ENCODE measurements at places on chromosomes 1 and 21.

DNA sequence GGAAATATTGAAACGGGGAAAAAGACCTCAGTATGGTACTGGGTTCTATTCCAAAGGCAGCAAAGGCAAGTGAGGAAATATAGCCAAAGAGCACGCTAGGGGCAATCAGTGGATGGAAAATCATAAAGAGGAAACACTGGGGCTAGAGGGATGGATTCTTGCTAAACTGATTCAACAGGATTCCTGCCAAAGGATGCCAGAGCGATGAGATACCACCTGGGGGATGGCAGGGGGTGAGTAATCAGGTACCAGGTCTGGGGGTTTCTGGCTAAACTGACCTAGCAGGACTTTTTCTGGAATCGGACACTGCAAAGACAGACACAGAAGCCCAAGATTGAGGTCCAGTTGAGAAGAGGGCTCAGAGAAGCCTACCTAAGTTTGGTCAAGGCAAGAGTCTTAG is 6.7 kb downstream of the CHI3L2 start:
- H3K27me3 ChIP-seq = no peaks in the 10 kb centered on the region
- H3K36me3 ChIP-seq = no peaks in the 10 kb centered on the region
- no peak overlapping the region for H3K27ac ChIP-seq
- DNase-seq = no peak
- H3K4me3 ChIP-seq = no peak overlapping the region

DNA sequence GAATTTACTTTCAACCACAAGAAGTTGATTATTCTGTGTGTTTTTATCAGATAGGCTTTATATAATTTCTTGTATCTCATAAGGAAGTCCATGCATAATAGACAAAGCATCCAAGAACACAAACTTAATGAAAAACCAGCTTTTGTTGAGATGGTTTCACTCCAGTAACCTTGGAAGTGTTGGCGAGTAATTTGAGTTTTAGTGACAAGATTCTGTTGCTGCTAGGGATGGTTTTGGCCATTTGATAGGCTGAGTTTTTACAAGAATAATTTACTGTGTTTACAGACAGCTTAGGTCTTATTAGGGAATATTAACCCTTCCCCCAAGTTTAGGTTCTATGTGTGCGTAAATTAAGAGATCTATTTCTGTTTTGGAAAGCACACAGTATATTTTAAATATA is 513.6 kb downstream of the USP25 start:
- no peaks in the 10 kb centered on the region for H3K36me3 ChIP-seq
- H3K4me1 ChIP-seq = no peaks in the 10 kb centered on the region
- no peak overlapping the region for H3K4me3 ChIP-seq
- no peaks in the 10 kb centered on the region for H3K27me3 ChIP-seq
- DNase-seq = no peak

GRCh38 chr1:47843059-47843458 is 154.1 kb downstream of the TRABD2B start:
- no peak overlapping the region for H3K27ac ChIP-seq
- DNase-seq = no peak
- no peak overlapping the region for H3K4me3 ChIP-seq

GRCh38 chr1:35945327-35945726 is 14.4 kb downstream of the AGO3 start:
- H3K4me1 ChIP-seq = peaks cover 8% of the 10 kb centered on the region
- DNase-seq = no peak
- H3K36me3 ChIP-seq = peaks cover 4% of the 10 kb centered on the region
- no peak overlapping the region for H3K4me3 ChIP-seq
- no peaks in the 10 kb centered on the region for H3K27me3 ChIP-seq

- no peak for DNase-seq
- no peak overlapping the region for H3K4me3 ChIP-seq
These were observed 131.0 kb downstream of the KCNK1 start for GRCh38 chr1:233744779-233745513.

GRCh38 chr1:197178998-197179397 is 32.5 kb upstream of the ASPM start:
- H3K27ac ChIP-seq = no peak overlapping the region
- peaks cover 30% of the 10 kb centered on the region for H3K4me1 ChIP-seq
- no peaks in the 10 kb centered on the region for H3K27me3 ChIP-seq
- no peak overlapping the region for H3K4me3 ChIP-seq
- no peak for DNase-seq
- H3K36me3 ChIP-seq = peaks cover 15% of the 10 kb centered on the region

All from Calu3 (cell line).